SHP77 treated with DMSO at 0.1 percent for 48 hours (cell line): ENCODE measurements at places on chromosomes 5 and 9.

DNA sequence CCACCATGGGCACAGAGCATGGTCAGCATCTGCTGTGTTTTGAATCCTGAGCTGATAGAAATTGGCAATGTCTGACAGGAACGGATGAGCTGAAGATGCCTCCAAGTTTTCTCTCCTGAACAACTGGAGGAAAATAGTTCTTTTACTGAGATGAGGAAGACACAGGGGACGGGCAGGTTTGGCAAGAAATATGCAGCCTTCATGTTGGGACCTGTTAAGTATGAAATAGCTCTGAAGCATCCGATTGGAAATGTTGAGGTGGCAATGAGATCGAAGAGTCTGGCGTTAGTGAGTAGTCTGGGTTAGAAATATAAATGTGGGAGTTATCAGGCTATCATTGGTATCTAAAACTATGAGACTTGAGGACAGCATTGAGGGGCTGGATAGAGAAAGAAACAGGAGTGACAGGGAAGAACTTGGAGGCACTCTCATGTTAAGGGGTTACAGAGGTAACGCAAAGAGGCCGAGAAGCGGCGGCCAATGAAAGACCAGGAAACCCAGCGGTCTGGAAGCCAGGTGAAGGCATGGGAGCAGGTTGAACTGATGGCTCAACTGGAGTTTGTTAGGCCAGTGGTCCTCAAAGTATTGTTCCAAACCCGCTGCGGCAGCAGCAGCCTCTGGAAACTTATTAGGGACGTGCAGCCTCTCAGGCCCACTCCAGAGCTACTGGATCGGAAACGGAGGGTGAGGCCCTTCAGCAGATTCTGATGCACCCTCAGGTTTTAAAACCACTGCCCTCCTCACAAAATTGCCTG lies 1.0 kb upstream of the MAMDC2 start:
- DNase-seq: no peak

DNA sequence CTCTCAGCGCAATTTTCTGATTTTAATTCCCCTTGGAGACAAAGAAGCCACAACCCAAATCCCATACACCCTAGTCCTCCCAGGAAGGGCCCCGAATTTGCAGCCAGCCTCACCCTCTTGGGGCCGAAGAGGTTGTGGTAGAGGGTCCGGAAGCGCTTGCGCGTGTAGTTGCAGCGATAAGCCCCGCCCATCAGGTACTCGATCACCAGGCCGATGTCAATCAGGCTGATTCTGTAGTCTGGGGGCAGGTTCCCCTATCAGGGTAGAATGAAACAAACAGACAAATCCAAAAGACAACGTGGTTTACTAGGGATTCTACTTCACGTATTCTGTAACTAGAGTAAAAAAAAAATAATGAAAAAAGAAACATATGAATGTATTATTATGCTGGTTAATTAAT lies 210.6 kb upstream of the KLF9 start:
- no peak for DNase-seq

DNA sequence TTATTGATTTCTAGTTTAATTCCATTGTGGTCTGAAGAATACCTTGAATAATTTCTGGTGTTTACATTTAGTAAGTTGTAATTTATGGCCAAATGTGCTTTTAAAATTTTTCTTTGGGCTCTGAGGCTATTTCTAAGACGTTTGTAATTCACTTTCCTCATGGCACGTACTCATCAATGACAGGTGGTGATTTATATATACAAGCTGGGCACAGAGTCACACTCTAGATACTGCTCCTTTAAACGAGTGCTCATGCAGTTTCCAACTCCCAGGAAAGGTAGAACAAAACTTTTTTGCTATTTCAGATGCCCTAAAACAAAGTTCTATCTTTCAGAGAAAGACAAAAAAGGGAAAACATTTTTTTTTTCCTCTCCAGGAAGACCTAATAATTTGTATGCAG lies 146.9 kb downstream of the AUH start:
- no peak for DNase-seq

DNA sequence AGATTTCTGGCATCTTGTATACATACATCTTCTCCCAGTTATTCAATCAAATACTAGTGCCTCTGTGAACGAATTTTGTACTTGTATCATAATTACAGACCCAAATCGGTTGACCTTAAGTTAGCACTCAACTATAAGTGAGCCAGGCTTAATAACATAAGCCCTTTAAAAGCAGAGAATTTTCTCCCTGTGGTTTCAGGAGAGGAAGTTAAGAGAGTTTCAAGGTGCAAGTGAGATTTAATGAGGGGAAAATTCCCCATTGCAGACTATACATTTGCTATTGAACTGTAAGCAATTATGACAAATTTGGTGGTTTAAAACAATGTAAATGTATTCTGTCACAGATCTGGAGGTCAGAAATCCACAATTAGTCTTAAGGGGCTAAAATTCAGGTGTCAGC lies 261.9 kb upstream of the NREP start:
- no peak for DNase-seq

- DNase-seq: no peak
Observed at GRCh38 chr5:54761213-54761701, 224.1 kb downstream of the ESM1 start.

DNA sequence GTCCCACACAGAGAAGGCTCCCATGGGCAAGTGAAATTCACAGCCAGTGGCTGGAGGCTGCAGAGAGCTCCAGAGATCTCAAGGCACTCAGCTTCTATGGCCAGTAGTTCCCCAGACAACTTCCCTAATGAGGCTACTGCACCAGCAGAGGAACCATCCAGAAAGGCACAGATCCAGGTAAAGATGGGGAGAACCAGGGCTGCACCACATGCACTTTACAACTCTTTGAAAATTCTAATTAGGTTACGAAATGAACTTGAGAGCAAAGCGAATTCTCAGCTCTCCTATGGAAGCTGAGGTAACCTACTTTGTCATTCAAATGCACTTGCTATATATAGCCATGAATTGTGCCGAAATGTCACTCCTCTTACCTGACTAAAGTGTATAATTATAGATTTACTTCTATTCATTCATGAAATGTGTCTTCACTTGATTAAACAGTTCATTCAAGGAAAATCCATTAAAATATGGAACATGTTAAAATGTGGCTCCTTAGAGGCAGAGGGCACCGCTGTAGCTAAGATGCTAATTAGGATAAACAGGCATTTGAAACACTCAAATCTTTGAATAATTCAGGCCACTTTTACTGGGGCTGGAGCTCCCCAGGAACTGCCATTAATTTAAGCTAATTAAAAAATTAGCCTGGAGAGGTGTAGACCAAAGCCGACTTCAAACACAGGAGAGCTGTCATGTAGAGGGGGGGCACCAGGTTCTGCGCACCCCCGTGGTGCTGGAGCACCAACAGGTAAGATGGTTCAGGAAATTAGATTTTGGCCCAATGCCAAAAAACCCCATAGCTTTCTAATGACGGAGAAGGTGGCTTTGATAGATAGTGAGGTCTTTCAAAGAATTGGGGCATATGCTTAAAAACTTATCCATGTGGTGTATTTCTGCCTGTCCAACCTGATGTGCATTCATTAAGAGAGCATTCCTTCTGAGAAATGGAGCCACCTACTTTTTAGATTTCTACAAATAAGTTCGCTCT lies 204.1 kb downstream of the GABBR2 start:
- DNase-seq: no peak

- DNase-seq: no peak
Observed at GRCh38 chr5:122408592-122409224, 96.7 kb downstream of the SNCAIP start.

- no peak for DNase-seq
Observed at GRCh38 chr9:7608261-7608660, 191.3 kb downstream of the DMAC1 start.

GRCh38 chr9:84439250-84439649 lies 98.7 kb upstream of the SLC28A3 start:
- no peak for DNase-seq

DNA sequence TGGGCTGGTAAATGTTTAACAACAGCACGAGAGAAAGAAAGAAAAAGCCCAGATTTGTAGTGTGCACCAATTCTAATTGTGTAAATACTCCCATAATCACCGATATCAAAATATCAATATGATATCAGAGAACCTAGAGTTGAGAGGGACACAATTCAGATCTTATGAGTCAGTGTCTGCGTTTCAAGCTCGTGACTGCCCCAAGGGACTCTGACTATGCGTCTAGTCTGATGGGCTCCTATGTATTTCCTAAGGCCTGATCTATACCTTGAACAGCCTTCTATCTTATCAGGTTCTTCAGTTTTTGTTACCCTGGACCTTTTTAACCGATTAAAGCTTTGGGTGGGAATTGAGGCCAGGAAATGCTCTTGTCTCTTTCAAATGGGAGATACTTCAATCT lies 243.0 kb upstream of the SLC24A2 start:
- DNase-seq: no peak

GRCh38 chr5:122415030-122415800 lies 103.2 kb downstream of the SNCAIP start:
- DNase-seq: peak; percentile 54

DNA sequence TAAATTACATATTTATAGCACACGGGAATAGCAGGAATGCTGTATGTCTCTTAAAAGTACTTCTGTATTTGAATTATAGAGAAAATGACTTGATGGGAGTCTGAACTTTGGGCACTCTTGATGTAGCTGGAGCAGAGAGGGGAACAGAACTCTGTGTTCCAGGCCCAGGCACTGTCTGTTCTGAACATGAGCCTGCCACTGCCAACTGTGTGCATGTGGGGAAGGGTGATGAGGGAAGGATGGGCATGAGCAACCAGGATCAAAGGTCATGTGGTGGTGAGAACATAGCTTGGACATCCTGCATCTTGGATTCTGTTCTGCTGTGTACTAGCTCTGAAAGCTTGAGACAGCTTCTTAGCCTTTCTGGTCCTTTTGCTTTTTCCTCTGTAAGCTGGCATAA lies 16.4 kb upstream of the ZBED3 start:
- no peak for DNase-seq

DNA sequence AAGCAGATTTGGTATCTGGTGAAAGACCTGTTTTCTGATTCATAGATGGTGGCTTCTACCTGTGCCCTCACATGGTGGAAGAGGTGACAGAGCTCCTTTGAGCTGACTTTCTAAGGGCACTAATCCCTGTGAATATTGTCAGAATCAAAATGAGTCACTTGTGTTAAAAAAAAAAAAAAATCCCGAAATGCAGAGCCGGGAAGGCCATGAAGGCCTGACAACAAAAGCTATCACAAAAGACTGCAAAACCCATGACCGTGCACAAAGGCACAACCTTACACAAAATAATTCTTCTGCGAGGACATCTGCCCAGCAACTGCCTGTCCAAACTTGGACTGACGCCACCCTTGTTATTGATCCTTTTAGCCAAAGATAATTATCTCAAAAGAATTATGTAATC lies 19.6 kb upstream of the UBTD2 start:
- DNase-seq: peak; percentile 52

GRCh38 chr5:139758510-139759075 lies 37.0 kb upstream of the PSD2 start:
- no peak for DNase-seq

DNA sequence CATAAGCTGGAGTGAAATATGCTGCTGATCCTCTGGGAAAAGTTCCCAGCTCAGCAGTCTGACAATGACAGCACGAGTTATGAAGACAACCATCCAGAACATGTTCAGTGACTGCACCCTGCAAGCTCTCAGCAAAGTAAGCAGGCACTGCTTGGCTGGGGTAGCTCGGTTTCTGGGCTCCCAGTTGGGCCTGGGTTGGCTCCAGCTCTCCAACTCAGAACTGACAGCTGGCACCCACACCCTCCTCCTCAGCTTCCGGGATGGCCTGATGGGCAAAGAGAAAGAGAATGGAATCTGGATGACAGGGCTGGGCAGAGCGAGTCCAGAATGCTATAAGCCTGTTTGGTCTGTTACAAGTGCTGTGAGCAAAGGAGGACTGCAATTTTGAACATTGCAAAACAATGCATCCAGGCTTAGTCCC lies 185.0 kb downstream of the CSNK1G3 start:
- no peak for DNase-seq

- no peak for DNase-seq
Observed at GRCh38 chr5:180161420-180162303, 47.3 kb downstream of the RASGEF1C start.

DNA sequence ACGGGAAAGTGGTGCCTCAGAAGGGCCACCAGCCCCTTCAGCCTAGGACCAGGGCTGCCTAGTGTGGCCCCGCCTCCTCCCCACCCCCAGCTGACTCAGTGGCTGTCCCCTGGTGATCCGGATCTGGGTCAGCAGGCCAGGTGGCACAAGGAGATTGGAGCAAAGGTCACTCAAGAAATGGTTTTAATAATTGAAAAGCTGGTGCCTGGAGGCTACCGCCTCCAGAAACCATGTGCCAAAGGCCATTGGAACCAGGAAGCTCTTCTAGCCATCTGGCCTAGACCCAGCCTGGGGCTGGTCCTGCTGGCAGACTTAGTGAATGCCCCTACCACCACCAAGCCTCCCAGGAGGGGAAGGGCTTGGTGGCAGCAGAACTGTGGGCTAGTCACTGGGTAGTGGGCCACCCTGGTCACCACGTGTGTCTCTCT lies 1.5 kb downstream of the ST6GALNAC4 start:
- DNase-seq: no peak

GRCh38 chr5:154166901-154167791 lies 23.4 kb upstream of the GALNT10 start:
- no peak for DNase-seq
